NCI-H1436 (cell line): ENCODE measurements at places on chromosomes 6 and 20.
A peak's percentile ranks its signal among the peaks of the same experiment; 100 is the strongest.

- DNase-seq = no peak
These were observed 93.8 kb upstream of the CD93 start for GRCh38 chr20:23179766-23180403.

DNA sequence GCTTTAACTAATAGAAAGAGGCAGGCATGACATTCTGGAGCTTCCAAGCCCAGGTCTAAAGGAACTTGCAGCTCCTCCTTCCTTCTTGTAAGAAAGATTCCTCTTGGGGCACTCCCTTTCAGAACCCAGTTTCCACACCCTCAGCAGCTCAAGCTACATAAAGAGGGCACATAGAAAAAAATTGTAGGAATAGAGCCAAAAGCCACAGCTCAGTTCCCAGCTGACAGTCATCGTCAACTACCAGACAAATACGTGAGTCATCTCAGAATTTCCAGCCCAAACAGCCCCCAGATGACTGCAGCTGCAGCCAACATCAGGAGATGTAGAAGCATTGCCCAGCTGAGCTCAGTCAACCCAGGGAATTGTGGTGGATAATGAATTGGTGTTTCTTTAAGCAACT is 349.8 kb upstream of the ARID1B start:
- DNase-seq = no peak

DNA sequence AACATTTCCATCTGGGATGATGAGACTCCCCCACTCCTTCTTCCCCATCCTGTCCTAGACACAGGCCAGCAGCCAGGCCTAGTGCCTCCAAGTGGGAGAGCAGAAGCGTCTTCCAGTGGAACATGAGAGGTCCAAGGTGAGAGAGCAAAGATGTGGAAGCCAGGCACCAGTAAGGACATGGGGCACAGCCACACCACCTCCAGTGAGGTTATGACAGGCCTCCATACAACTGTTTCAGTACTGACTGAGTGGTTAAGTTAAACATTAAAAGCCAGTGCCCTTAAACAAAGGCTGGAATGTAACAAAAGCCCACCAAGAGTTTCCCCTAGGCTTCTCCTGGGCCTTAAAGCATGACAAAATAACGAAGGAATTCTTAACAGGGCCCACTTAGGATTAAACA is 5.3 kb downstream of the ZBTB24 start:
- DNase-seq = no peak

DNA sequence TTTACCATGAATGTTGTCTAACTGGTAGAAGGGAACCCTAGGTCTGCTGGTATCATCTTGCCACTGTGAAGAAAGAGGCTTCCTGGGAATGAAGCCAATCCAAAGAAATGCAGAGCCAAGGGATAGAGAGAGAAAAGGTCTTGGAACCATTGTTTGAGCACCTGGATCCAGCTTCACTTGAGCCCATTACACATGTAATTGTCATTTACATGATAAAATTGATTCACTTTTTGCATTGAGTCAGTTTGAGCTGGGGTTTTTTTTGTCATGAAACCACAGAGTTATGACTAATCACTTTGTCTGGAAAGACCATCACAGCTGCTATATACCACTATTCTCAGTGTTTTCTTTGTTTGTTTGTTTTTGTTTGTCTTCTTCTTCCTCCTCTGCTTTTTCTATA is 112.3 kb downstream of the CBLN4 start:
- DNase-seq = no peak

GRCh38 chr20:59994697-59995122 is 36.5 kb downstream of the CDH26 start:
- DNase-seq = no peak

DNA sequence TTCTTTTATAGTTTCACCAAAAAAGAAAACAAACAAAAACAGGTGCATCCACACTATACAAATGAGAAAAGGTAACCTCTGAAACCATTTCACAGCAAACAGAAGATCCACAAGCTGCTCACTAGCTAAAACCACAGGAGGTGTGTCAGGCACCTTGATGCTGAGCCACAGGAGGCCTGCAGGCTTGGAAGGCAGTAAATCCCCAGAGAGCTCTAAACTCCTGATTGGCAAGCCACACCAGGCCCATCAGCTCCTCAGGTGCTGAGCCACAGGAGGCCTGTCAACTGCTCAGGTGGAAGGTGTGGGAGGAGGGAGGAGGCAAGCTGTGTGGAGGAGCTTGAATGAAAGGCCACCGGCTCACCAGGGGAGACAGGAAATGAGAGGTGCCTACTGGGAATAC is 273.0 kb downstream of the PKHD1 start:
- DNase-seq = peak; percentile 16

DNA sequence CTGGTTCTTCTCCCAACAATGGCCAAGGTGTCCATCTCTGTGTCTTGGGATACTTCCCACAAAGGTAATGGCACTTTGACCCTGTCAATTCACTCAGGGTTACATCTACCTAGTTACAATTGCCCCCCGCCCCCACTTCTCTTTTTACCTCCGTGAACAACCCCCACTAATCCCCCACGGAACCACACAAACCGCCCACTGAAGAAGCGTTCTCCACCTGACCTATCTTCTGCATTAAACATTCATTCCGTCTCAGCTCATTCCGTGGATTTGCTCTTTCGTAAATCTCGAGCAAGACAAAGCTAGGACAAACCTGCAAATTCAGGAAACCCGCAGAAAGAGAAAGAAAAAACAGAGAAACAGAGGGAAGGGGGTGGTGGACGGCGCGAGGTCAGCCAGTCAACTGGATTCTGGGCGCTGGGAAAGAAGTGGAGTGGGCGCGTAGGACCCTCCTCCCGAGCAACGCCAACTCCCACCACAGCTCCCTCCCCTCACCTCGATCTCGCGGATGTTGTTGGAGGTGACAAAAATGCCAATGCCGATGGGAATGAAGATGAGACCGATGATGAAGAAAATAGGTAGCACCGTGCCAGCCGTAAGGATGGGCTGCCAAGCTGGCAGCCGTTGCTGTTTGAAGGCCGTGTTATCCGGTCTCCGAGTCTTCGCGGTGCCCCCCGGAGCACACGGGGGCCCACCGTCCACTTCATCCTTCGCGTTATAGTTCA is 523 bp downstream of the TMEM30A start:
- peak; percentile 6 for DNase-seq

DNA sequence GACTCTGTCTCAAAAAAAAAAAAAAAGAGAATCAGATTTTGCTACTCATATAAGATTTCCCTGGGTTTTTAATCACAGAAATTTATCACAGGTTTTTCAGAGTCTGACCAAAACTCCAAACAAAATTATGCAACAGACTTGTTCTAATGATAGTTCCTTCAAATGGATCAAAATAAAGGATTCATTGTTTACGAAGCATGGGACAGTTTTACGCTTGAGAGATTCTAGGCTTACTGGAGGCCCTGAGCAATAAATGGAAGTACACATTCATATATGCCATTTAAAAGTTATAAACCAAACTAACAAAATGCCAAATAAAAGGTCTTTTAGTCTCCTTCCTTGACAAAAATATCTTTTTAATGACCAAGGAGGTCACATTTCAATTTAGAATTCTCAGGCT is 245.1 kb upstream of the KCNQ5 start:
- DNase-seq = no peak

GRCh38 chr20:61728326-61728725 is 337.4 kb downstream of the TAF4 start:
- DNase-seq = no peak

GRCh38 chr6:155263373-155264063 is at the start of gene CLDN20:
Gene CLDN20, plus strand, starts transcription at chr6:155264013. Its CDS starts 11,707 bp downstream, at chr6:155275720.
- DNase-seq = no peak

- DNase-seq = no peak
These were observed 236.1 kb downstream of the BMP2 start for GRCh38 chr20:7003598-7003997.

DNA sequence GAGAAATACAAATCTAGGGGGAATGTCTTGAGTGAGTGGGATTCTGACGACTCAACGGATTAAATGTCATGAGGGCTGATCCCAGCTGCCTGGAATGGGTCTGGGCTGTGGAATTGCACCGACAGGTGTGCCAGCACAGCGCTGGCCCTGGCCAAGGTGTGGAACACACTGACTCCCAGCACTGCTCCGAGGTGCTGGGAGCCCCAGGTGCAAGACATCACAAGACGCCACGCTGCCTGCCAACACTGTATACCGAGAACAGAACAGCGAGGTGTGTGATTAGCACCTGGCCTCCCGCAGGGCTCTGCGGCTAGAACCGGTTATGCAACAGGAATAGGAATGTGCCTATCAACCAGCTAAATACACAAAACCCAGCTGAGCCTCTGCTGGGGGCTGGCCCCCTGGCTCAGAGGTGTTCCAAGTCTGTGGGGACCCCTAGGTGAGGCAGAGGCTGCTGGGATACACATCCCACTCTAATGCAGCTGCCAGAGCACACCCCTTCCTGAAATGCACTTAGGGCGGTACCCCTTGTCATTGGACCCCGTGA is 24.8 kb upstream of the APMAP start:
- DNase-seq = no peak

- DNase-seq = peak; percentile 34
These were observed at the start of gene OGFR for GRCh38 chr20:62804627-62805154. Gene OGFR, plus strand, starts transcription at chr20:62804835. Its CDS starts 25 bp downstream, at chr20:62804860.

DNA sequence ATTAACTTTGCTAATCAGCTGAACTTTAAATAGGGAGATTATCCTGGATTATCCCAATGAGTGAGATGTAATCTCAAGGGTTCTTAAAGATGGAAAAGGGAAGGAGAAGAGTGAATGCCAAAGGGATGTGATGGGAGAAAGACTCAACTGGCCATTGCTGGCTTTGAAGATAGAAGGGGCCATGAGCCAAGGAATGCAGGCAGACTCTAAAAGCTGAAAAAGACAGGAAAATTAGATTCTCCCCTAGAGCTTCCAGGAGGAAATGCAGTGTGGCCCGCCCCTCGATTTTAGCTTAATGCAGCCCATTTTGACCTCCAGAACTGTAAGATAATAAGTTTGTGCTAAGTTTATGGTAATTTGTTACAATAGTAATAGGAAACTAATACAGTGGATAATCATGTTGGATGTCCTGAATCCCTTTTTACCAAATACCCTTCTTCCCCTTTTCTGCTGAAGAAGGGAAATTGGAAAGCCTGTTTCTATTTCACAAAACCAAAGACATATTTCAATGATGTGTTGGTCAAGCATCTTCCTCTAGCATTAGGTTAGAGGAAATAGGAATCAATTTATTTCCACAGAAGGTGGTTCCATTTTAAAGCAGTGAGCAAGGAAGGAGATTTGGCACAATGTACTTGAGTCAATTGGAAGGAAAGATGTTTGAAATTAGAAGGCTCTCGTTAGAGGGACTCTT is 3.3 kb upstream of the HDDC2 start:
- no peak for DNase-seq
